ENCODE measurements at places on chromosomes 11 and 22. TPM values are rescaled to one million over a fixed set of nuclear protein-coding genes. Genes with fewer than 3 reads are reported as not detected.

The WNT7B gene
- polyA plus RNA-seq, result 15.6 TPM

The POU2AF2 gene
- polyA plus RNA-seq, result not detected

The OR52H1 gene
- polyA plus RNA-seq, result not detected

The SHISAL1 gene
- polyA plus RNA-seq, result 2.5 TPM

The SEPTIN5 gene
- 34.6 TPM for polyA plus RNA-seq

The MS4A6A gene
- 13.9 TPM for polyA plus RNA-seq

The ART1 gene
- 0.16 TPM for polyA plus RNA-seq

The GLYAT gene
- 164 TPM for polyA plus RNA-seq

The THY1 gene
- 107 TPM for polyA plus RNA-seq

The TBX1 gene
- polyA plus RNA-seq, result 0.39 TPM

The MYO18B gene
- 0.06 TPM for polyA plus RNA-seq

The CLDN5 gene
- 24.7 TPM for polyA plus RNA-seq

The TRIM34 gene
- polyA plus RNA-seq, result 11.2 TPM

The KRTAP5-1 gene
- not detected for polyA plus RNA-seq

The GRM5 gene
- 0.09 TPM for polyA plus RNA-seq
